ENCODE measurements at places on chromosomes 1 and 21.

GRCh38 chr1:96596226-96596922, 125.2 kb upstream of the PTBP2 start:
- no peak for DNase-seq

DNA sequence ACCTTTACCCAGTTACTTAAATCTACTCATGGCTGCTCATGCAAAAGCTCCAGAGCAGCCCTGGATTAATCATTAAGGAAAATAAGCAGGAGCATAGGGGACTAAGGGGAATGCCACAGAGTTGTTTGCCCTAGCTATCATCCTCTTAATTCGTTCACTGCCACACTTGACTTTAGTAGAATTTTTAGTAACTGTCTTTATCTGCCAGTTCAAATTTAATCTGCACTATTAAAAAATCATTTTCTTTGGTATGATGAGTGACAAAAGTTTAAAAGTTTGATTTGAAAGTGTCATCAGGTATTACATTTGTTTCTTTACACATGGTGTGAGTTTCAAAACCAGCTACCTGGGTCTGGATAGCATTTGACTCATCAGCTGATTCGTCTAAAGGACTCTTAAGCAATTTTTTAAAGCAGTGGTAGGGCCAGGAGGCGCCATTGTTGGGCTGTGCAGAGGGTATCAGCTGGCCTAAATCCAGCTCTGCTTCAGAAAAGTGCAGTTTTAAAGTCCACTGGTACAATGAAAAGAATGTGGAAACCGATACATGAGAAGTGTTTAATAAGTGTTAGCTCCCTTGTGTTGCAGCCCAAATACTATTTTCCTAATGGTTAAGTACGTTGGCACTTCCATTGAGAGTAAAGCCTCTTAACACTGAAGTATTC, 69.9 kb upstream of the DR1 start:
- DNase-seq, result no peak

- no peak for DNase-seq
These were observed 2.5 kb downstream of the MRPL9 start for GRCh38 chr1:151760597-151761385.

DNA sequence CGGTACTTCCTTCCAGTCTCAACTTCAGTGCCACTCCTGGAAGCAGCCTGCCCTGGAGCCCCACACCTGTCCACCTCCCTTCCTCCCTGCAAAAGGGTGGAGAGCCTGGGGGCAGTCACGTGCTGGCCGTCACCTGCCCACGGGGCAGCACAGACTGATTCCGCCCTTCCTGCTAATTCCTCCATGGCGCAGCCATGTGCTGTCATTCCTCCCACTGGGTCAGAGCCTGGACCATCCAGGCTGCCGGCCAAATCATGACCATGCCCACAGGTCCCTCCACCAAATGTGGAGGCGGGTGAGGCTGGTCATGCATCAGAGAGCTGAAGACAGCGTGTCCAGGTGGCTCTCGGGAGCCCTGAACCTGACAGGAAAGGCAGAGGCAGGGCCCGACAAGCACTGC, 24.4 kb upstream of the GPR153 start:
- no peak for DNase-seq

- peak; percentile 33 for DNase-seq
These were observed 135.7 kb upstream of the KRTAP19-8 start for GRCh38 chr21:31173881-31174555.

DNA sequence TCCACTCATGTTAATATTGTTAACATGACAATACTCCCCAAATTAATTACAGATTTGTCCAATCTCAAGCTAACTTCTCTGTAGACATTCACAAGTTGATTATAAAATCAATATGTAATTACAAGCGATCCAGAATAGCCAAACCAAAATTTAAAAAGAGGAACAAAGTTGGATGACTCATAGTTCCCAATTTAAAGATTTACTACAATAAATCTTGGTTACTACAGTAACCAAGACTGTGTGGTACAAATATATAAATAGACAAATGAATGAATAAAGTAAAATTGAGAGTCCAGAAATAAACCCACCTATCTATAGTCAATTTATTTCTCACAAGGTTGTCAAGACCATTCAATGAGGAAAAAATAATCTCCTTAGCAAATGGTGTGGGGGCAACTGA, 7.1 kb upstream of the KRTAP10-4 start:
- no peak for DNase-seq

- no peak for DNase-seq
These were observed 147.0 kb upstream of the ERG start for GRCh38 chr21:38645282-38645681.

DNA sequence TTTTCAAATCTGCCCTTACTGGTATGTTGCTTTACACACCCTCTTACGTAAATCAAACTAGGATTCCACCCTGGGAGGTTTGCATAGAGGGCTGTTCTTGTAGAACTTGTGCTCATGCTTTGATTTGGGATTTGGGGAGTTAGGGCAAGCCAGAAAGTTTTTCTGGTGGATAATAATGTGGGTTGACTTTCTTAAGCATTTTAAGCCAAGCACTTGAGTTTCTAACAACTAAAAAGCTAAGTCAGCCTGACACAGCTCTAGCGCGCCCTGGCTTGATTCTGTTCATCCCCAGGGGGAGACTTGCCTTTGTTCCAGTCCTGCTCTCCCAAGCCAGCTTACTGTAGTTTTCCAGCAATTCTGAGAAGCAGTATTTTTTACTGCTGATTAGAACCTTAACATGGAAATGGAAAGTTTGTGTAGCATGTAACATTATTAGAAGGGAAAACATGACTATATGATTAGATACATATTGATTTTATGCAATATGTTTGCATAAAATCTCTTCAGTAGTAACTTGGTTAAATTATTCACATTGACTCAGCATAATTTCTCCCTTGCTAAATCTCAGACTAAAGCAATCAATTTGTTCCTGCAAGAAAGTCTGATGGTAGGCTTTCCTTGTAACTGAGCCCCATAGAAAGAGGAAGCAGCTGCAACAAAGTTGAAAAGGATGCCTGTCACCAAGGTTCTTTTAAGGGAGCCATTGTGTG, 11.0 kb upstream of the PGD start:
- no peak for DNase-seq

DNA sequence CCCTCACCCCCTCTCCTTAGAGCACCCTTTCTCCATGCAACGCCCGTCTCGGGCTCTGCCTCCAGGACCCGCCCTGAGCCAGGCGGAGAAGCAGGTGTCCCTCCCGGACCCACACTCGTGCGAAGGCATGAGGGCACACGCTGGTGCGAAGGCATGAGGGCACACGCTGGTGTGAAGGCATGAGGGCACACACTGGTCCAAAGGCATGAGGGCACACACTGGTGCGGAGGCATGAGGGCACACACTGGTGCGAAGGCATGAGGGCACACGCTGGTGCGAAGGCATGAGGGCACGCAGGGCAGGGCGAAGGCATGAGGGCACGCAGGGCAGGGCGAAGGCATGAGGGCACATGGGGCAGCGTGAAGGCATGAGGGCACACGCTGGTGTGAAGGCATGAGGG, 5.8 kb upstream of the TMEM52 start:
- no peak for DNase-seq

- no peak for DNase-seq
These were observed 46.7 kb upstream of the MTR start for GRCh38 chr1:236748268-236748870.

- no peak for DNase-seq
These were observed 10.2 kb upstream of the SSBP3 start for GRCh38 chr1:54416435-54416834.

GRCh38 chr1:244409701-244410100, 42.0 kb downstream of the ADSS2 start:
- no peak for DNase-seq

GRCh38 chr21:38861056-38861455, 55.3 kb downstream of the ETS2 start:
- no peak for DNase-seq

DNA sequence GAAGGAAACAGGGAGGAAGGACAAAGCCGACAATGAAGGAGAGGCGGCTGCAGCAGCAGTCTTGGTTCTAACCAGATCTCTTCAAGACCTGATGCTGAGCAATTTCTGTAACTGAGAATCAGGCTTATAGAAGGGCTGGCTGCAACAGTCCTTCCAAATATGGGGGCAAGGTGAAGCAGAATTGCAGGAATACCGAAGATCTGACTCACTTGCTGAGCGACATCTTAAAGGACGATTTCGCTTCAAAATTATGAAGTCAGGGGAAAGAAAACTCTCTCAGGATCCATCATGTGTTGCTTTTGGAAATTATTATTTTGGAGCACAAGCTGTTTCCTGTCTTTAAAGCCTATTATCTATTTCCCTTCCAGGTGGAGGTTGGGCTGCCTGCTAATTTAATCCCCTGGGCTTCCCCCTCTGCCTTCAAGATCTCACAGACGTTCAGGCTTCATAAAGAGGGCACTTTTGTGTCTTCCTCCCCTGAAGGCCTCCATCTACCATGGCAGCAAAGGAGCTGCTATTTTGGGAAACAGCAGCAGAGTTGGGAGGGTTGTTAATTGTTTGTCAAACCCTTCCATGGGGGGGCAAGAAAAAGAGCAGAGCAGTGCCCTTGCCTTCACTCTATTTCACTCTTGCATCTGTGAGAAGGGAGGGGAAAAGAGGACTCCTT, 10.8 kb upstream of the IER5 start:
- no peak for DNase-seq

DNA sequence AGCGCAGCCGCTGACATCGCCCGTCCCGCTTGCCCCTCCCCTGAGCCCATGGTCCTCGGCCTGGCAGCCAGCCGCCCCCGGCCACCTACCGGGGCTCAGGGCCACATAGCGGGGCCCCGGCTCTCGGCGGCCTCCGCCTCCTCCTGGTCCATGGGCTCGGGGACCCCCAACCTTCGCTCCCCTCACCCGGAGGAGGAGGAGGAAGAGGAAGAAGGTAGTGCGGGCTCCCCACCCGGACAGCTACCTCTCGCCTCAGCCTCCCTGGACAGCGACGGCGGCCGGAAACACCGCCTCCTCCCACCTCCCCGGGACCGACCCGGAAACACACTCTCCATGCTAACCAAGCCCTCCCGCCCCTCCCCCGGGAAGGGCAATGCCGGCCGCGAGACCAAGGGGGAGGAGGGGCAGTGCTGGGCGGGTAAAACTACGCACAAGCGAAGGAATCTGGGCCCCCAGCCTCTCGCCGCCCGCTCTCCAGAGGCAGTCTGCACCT, at the start of gene KIAA0319L:
Gene KIAA0319L (minus strand): TSS at position 286 of the 493 bp plus-strand sequence. CDS start 2,912 bp downstream, outside the sequence.
- DNase-seq, result peak; percentile 93

GRCh38 chr1:86714159-86714558, 9.8 kb downstream of the SH3GLB1 start:
- DNase-seq, result no peak

GRCh38 chr1:19728413-19729145, 63.9 kb downstream of the HTR6 start:
- no peak for DNase-seq

Measured in frontal cortex (tissue), 4 donors.